NCI-H1105 treated with DMSO at 0.1 percent for 48 hours (cell line): ENCODE measurements at places on chromosomes 12 and 14.

GRCh38 chr14:81677736-81678135 is 144.1 kb upstream of the SEL1L start:
- DNase-seq: no peak

GRCh38 chr12:105352052-105352451 is 21.6 kb downstream of the C12orf75 start:
- DNase-seq: no peak

GRCh38 chr14:92587700-92588085 is 74.1 kb downstream of the RIN3 start:
- no peak for DNase-seq

DNA sequence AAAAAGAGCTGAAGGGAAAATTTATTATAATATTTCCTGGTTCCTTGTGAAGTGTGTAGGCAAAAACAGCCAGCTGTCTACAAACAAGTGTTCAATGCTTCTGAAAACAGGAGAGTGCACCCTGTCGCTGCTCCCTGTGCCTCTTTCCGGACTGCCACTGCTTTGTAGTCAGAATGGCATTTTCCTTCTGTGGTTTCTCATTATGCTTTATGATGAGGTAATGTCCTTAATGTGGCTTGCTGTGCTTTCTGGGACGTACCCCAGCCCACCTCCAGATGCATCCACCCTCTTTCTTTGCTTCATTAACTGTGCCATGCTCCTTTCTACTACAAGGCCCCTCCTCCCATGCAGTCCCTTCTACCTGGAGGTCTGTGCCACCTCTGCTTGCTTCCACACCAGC is 148.1 kb downstream of the SYT1 start:
- DNase-seq: no peak

- no peak for DNase-seq
Measured at GRCh38 chr12:56454557-56454956, at the start of gene MIP. TSS of gene MIP (minus strand) at chr12:56454657. CDS start at chr12:56454613, 44 bp downstream.

- no peak for DNase-seq
Measured at GRCh38 chr14:102537981-102538601, 28.5 kb upstream of the ANKRD9 start.
